KG1 (cell line): ENCODE measurements at places on chromosomes 11 and 22.

DNA sequence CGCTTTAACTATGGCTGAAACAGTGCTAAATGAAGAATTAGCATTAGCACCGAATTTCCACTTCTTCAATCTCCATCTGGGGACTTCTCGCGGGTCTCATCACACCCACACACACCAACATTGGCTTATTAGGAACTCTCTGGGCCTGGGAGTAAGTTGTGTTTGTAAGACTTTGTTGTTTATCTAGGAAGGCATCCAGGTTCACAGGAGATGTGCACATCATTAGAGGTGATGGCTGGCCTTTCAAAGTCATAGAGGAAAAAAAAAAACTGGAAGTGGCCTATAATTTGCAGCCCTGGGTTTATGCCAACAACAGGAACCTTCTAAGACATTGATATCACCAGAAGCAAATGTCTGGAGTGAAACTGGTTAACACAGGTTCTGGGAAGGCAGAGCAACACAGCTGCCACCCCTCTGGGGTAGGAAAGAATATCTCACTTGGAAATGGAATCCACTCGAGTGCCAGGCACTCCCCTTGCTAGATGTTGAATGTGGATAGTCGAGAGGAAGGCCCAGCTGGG, 84.5 kb downstream of the TRAF6 start:
- DNase-seq: no peak

GRCh38 chr11:15532432-15532831, 417.7 kb downstream of the INSC start:
- DNase-seq: no peak

- no peak for DNase-seq
Observed at GRCh38 chr22:47836957-47837356, 1074.5 kb downstream of the TBC1D22A start.

DNA sequence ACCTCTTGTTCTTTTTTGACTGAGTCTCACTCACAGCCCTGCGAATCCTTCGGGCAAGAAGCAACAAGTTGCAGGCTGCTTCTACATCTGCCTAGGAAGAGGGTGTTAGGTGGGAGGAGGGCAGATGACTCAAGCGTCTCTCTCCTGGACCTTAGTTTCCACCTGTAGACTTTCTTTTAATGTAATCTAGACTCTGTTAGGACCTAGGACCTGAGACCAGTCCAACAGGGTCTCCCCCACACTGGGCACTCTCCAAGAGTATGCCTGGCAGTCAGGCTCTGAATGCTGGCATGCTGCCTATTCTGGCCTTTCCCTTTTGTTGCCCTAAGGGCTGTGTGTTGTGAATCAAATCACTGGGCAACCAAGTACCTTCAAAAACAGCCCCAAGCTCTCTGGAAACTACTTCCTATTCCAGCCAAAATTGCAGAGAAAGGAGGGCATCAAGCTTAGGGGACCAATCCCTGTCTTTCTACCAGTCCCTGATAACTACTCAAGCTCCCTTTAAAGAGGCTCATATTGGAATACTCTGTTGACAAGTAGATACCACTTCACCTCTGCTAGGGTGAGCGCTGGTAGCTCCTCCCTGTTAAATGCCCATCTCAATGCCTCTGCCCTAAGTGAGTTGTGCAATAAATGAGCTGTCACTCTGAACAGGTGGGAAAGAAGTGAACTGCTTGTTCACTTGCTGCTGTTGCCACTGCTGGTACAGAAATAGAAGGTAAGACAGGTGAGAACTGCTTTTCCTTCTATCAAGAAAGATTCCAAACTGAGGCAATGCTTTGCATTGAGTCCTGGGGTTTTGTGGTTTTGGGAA, at the start of gene BBOX1:
Gene BBOX1, plus strand, starts transcription at position 514 of the 814 bp plus-strand sequence. CDS start 14,616 bp downstream, outside the sequence.
- no peak for DNase-seq

GRCh38 chr11:61195719-61196118, 7.6 kb upstream of the PGA3 start:
- DNase-seq: no peak

DNA sequence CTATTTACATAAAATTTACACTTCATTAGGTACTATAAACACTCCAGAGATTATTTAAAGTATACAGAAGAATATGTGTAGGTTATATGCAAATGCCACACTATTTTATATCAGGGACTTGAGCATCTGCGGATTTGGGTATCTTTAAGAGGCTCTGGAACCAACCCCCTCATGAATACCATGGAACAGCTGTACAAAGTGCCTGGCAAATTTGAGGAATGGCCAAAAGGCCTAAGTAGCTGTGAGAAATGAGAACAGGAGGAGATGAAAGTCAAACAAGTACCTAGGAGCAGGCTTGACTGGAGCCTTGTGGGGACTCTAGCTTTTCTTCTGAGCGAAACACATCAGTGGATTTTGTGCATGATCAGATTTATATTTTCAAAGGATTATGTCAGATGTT, 149.3 kb downstream of the RBFOX2 start:
- no peak for DNase-seq

DNA sequence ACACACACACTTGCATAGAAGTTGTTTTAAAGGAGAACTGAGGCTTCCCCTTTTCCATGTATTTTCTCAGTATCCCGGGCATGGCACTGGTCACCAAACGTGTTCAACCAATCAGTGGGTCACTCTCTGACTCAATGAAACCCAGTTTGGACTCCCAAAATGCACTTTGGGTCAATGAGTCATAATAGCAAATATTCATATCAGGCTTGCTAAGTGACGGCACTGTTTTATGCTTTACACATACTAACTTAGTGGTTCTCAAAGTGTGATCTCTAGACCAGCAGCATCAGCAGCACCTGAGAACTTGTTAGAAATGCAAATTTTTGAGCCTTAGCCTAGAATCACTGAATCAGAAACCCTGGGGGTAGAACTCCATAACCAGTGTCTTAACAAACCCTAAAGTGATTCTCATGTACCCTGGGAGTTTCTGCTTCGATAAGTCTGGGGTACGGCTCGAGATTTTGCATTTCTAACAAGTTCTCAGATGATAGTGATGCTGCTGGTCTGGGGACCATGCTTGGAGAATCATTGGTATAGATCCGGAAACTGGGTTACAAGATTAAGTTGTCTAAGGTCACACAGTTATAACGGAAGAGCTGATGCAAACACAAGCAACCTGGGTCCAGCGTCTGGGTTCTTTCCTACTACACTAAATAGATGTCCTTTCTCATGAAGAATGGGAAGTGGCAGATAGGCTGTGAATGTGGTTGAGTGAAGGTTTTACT, 35.6 kb downstream of the ETS1 start:
- DNase-seq: no peak

GRCh38 chr11:120489799-120490198, 21.7 kb upstream of the GRIK4 start:
- no peak for DNase-seq

GRCh38 chr22:19405133-19405532, 26.4 kb downstream of the HIRA start:
- no peak for DNase-seq

DNA sequence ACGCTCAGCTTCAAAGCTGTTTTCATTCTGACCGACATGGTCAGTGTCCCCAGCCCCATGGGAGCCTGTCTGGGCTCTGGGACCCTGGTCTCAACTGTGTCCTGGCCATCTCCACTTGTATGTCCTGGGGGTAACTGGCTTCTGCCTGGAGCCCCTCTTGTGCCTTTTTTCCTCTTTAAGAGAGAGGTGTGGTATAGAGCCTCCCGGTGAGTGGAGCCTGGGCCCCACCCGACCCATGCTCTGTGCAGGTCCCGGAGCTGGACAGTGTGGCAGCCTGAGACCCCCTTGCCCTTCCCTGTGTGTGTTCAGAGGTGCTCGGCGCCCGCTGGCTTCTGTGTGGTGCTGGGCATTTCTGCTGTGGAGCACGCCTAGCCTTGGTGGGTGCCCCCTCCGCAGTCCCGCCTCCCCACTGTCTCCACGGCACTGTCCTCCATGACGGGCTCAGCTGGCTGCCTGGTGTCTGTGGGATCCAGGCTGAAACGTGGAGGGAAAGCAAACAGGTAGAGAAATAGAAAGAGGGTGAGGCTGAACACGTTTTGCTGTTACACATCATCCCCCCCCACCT, 74.9 kb downstream of the PARVB start:
- DNase-seq: no peak

- no peak for DNase-seq
Observed at GRCh38 chr11:33828604-33829429, 54.5 kb upstream of the FBXO3 start.

DNA sequence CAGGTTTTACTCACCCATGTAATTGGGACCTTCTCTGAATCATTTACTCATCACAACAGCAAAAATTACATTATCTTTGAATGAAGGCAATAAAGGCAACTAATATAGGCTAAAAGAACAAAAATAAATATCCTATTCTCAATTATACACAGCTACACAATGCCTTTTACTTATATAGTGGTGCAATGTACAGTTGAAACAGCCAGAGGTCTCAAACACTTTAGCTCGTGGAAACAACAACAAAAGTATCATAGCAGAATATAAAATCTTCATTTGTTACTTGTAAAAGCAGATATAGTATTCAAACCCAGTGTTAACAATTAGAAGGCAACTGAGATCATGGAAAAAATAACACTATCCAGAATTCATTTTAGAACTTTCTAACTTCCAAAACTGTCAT, 20.6 kb upstream of the CCDC34 start:
- DNase-seq: no peak

DNA sequence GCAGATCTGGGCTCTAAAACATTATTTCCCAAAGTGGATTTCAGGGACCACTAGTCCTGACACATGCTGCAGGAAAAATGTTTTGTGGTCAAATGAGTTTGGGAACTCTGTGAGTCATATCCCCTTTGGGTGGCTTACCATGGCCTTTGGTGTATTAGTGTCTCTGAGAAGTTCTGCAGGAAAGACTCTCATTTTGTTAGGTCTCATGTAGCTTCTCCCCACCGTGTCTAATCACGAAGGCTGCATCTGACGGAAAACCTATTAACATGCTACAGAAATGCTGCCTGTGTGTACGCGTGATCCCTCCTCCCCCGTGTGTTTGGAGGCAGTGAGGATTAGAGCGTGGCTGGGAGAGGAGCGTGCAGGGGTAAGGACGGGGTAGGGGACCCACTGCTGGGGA, 191.7 kb downstream of the ST3GAL4 start:
- no peak for DNase-seq

DNA sequence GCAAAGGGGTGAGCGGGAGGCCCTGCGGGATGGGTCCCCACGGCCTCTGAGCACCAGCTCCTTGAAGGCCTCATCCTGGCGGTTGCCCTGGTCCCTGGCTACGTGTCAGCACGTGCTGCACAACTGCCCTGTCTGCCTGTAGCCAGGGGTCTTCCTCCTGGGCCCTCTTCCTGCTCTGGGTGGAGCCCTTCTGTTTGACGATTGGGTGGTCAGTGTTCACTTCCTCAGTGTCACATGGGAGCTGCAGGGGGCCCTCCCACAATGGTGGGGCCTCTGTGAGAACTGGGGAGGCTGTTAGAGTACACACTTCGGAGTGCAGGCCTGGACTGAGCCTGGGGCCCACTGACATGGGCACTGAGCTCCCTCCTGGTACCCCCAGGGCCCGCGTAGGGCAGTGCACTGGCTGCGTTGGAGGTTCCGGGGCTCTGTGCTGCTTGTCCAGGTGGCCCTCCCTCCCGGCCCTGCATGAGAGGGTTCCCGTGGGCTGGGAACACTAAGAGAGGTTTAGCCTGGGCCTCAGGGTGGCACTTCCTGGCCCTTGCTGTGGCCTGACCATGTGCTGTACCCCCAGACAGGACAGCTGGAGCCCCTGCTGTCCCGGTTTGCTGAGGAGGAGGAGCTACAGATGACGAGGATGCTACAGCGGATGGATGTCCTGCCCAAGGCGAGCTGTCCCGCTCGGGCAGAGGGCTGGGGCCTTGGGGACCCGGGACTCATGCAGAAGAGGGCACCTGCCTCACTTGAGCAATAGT, 13.8 kb downstream of the DGCR6L start:
- DNase-seq: no peak

DNA sequence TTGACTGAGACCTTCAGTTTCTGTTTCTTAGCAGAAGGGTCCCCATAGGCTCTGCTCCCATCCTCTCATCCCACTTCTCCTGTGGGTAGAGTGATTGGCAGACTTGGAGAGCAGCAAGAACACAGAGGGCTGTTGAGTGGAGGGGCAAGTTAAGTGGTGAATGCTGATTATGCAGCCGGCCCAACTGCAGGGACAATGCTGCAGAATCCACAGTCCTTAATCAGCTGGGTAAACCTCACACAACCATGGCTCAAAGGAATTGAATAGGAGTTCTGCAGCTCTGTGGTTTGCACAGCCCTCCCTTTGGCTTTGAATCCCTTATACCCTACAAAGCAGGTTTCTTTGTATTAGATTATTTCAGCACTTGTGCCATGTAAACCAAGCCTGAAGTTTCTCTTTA, 161.1 kb downstream of the NAV2 start:
- DNase-seq: no peak

DNA sequence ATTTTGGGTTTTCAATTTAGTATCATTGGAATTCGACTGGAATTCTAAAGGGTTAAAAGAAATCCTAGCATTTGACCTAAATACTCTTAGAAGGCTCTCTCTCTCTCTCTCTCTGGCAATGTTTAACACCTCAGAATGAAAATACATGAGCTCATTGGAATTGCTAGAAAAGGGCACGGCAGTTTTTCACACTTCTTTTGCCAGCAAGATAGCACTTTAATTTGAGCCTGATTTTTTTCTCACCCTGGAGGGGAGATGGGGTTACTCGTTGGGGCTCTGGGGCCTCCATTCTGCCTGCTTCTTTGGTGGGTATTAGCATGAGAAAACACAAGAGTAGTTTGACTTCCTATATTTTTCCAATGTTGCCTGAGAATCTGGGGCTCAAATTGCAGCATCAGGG, 22.8 kb upstream of the CLMP start:
- no peak for DNase-seq

DNA sequence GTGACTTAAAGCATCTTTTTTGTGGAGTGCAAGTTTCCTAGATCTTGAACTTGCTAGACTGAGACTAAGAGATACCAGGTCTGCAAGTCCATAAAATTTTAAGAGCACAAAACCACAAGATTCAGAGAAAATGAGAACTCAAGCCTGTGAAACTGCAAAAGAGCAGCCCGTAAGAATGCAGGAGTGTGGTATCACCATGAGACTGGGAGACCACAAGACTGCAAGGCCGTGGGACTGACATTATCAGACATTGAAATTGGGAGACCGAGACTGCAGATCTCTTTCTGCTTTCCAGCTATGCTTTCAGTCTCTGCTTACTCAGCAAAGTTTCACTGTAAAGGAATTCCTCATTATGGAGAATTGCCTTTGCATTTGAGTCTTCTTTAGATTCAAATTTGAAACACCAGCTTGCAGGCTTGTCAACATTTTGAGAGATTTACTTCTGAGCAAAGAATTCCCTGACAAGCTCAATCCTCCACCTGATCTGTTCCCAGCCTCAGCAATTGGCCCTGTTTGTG, 621.2 kb downstream of the KCNA4 start:
- DNase-seq: no peak
